Activated CD8-positive, alpha-beta memory T cell treated with anti-CD3 and anti-CD28 coated beads for 4 hours (primary cell): ENCODE measurements at places on chromosomes 12 and 14.

DNA sequence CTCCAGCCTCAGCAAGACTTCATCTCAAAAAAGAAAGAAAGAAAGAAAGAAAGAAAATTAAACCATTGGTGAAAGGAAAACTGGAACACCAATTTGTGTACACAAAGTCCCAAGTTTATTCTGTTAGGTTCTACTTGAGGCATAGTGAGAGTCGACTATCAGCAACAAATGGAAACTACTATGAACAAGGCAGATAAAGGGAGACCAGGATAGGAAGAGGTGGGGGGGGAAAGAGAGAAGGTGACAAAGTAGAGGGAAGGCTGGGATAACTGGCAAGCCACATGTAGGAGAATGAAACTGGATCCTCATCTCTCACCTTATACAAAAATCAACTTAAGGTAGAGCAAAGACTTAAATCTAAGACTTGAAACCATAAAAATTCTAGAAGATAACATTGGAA is 25.6 kb downstream of the TFCP2 start:
- DNase-seq: no peak

DNA sequence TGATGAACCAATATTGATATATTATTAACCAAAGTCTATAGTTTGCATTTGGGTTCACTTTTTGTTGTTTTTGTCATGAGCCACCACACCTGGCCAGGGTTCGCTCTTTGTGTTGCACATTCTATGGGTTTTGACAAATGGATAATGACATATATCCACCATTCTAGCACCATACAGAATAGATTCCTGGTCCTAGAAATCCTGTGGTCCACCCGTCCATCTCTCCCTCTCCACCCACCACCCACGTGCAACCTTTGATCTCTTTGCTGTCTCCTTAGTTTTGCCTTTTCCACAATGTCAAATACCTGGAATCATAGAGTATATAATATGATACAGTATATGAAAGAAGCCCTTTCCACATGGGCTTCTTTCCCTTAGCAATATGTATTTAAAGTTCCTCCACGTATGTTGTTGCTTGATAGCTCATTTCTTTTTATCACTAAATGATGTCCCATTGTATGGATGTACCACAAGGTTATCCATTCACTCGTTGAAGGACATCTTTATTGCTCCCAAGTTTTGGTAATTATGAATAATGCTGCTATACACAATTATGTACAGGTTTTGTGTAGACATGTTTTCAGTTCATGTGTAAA is 7.4 kb downstream of the RPL6 start:
- DNase-seq: no peak

- DNase-seq: no peak
Observed at GRCh38 chr14:60705100-60705499, 19.1 kb downstream of the SIX4 start.

DNA sequence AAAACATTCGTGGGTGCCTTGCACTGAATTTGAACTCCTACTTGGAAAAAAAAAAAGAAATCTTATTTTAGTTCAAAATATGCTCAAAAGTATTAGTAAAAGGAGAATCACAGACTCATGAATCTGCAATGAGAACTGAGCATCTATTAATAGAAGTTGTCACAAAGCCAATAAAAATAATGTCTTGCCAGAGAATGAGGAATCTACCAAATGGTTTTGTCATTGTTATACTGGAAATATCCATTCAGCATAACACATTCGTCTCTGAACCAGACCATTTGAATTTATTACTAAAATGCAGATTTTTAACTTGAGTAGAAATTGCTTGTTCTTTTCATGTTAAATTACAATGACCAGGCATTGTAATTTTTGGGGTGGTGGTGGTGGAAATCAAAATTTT is 11.6 kb upstream of the PTPRB start:
- no peak for DNase-seq

GRCh38 chr12:123398177-123398549 is 14.2 kb downstream of the KMT5A start:
- DNase-seq: no peak

DNA sequence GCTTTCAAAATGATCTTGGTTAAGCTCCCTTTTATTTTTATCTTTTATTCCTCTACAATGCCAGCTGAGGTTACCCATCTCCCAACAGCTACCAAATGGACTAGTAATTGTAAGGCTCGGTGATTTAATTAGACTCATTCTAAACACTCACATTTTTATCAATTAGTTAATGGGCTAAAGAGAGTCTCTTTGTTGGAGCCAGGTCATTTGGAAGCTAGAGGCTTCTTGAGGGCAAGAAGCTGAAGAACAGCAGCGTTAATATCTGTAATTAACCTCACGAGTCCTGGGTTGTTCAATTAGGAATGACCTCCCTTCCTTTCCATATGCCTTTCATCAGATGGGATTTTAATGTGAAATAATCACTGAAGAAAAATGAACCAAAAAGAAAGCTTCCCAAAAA is 56.9 kb downstream of the OTX2 start:
- no peak for DNase-seq

DNA sequence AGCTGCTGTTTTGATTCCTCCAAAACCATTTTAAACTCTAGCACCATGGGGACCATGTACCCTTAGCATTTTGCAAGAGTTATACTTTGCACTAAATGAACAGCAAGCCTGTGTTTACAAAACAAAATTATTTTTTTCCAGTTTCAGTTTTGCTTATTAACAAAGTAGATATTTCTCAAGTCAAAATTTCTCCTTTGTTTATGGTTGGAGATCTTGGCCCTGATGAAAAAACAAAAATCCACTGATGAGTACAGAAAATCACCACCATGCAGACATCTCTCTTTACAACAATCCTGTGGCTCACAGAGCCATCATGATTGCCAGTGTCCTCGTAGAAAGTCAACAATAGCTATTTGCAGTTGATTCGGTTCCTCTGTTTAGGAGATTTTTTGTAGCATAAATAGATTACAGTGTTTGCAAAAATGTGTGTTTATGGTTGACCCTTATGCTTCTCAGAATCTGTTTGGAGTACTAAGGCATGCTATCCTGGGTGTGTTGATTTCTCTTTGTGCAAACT is 201.1 kb upstream of the NUDT4 start:
- no peak for DNase-seq

DNA sequence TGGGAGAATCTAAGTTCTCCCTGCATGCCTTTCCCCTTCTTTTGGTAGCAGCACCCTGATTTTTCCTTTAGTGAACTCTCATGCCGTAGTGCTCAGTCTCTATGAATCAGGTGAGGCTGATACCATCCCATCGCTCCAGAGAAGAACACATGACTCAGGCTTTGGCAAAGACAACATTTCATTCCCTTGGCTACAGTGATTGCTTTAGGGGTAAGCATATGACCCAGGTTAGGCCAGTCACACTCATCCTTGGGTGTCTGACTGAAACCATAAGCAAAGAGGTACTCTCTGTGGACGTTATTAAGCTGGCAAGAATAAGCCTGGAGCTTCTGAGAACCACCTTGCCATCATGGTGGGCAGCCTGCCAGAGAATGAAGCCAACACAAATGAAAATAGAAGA is 141.8 kb downstream of the MYRFL start:
- DNase-seq: no peak

DNA sequence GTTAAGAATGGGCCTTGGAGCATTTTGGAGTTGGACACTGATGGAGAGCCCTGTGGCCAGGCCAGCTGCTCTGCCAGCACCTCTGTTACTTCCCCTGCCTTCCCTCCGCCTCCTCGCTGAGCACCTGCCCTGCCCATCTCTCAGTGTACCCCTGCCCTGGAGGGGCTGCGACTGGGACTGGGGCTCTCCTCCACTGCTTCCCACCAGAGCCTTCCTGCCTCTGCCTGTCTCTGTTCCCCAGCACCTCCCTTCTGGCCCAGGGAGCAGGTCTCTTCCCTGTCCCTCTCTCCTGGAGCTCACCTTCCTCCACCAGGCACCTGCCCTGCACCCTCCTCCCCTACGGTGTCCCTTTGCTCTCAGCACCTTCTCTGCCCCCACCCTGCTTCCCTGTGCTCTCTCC is 62.1 kb downstream of the WDR20 start:
- DNase-seq: no peak

DNA sequence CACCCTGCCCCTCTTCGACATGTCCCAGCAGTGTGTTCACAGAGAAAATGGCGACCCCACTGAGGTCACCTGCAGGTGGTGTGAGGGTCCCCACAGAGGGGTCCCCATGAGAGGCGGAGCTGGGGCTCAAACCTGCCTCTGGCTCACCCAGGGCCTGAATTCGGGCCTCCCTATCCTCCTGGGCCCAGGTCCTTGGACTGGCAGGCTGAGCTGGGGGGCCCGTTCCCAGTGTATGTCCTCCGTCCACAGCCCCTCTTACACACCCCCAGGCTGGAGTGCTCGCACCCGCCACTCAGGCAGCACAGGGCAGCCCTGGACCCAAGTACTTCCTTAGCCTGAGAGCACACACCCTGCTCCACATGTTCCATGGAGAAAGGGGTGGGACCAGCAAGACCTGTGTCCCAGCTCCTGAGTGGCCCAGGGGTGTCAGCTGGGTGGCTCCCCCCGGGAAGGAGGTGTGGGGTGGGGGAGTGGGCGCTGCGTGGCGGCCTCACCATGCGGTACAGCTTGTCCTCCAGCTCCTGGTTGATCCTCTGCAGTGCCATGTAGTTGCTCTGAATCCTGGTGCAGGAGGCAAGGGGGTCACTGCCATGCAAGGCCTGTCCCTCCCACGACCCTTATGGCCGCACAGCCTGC is 42.6 kb downstream of the BEGAIN start:
- DNase-seq: no peak

DNA sequence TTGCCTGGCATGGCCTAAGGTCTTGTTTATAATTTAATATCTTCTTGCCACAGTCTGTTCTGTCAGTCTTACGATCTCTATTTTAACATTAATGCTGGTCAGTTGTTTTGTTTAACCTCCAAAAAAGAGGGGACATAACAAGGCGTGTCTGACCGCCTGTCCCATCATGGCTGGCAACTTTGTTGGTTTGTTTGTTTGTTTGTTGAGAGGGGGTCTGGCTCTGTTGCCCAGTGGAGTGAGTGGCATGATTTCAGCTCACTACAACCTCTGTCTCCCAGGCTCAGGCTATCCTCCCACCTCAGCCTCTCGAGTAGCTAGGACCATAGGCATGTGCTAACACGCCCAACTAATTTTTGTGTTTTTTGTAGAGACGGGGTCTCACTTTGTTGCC is 36.1 kb upstream of the ITPR2 start:
- DNase-seq: no peak

DNA sequence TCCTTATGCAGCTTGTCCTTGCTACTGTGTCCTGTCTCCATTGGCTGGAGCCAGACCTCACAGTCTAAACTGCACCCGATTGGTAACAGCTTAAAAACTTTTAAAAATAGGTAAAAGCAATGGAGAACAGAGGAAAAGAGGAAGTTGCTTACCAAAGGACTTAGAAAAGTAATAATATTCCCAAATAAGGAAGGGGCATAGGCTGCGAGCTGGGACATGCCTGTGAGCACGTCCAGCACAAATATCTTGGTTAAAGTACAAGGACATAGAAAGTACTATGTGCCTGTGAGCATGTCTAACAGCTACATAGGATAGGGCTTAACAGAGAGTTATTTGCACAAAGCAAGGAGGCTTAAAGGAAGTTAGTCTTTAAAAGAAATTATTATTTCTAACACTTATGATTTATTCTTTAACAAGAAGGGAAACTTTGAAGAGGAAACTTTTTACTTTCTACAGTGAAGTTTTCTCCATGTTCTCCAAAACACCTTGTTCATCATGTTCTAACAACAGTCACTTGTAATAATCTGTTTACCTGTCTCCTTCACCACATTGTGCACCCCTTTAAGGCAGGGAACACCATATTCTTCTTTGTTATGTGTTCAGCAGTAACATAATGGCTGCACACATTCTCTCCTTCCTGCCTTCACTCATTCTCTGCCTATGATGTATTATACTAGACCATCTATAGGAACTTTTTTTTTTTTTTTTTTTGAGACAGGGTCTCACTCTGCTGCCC is 9.8 kb upstream of the UBE2N start:
- no peak for DNase-seq

- no peak for DNase-seq
Observed at GRCh38 chr12:70660620-70661219, 23.5 kb upstream of the PTPRB start.

- DNase-seq: peak; percentile 19
Observed at GRCh38 chr12:118357257-118358007, 15.3 kb downstream of the TAOK3 start.

DNA sequence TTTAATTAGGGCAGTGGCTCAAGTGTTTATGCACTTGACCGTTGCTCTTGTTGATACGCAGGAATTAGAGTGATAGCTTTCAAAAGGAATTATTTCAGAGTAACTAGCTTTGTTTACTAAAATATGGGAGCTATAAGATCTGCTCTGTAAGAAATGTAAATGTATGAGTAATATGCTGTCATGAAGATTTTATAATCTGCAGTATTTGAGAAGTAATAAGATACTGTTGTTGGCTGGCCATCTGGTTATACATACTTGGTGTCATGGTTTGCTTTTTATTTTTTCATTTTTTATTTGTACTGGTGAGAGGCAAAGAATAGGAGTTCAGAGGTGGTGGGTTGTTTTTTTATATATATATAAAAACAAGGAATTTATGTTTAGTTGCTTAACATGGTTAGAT is 58.5 kb downstream of the PLXNC1 start:
- DNase-seq: no peak

- no peak for DNase-seq
Observed at GRCh38 chr12:21566907-21567394, 37.7 kb downstream of the GYS2 start.

DNA sequence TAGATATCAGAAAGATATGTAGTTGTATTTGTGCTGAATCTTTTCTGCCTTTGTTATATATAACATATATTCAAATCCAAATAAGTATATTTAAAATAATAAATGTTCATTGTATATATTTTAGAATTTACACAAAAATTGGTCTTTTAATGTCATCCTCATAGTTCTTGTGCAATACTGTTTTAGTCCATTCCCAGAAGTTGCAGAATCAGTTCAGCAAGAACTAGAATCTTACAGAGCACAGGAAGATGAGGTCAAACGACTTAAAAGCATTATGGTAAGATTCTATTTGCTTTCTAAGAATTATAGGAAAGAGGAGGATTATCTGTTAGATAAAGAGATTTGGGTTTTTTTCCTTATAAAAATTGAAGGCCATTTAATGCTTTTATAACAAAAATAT is 51.0 kb downstream of the SCFD1 start:
- DNase-seq: no peak

DNA sequence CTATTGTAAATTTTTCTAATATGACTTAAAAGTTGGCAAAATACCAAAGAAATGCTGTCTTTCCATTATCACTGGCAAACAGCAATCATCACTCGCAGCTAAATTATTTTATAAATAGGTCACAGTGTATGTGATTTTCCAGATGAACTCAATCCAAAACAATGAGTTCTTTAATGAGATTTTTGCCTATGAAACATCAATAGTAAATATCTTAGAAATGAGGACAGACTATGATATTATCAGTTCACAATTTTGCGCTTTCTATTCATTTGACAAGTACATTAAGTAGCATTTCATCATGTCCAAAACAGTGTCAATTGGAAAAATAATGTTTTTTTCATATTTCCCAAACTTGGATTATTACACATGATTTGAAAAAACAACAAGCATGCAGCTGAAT is 65.7 kb downstream of the PIK3C2G start:
- no peak for DNase-seq

DNA sequence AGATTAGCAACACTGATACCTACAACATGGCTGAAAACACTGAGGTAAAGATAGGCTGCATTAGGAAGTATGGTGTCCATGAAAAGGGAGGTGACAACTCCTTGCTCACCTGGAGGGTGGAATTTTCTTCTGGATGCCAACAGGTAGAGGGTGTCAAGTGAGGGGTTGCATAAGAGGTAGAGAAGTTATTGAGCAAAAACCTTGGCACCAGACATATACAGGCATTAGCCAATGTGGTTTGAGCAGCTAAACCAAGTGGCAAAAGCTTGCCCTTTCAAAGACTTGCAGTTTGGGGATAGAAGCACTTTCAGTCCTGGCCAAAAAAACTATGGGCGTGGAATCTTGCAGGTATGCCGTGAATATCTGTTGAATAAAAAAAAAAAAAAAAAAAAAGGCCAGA is 3.8 kb downstream of the RITA1 start:
- no peak for DNase-seq
